Astrocyte (in vitro differentiated cells and primary cell): ENCODE measurements at places on chromosomes 3 and 15. TPM values are rescaled to one million over a fixed set of nuclear protein-coding genes. Genes with fewer than 3 reads are reported as not detected.

GRCh38 chr3:147360646-147361453 lies 45.5 kb downstream of the ZIC4 start:
- no peak for DNase-seq

Gene GATA2
- total RNA-seq, result 0.58 and 1.7 TPM in 2 replicates

DNA sequence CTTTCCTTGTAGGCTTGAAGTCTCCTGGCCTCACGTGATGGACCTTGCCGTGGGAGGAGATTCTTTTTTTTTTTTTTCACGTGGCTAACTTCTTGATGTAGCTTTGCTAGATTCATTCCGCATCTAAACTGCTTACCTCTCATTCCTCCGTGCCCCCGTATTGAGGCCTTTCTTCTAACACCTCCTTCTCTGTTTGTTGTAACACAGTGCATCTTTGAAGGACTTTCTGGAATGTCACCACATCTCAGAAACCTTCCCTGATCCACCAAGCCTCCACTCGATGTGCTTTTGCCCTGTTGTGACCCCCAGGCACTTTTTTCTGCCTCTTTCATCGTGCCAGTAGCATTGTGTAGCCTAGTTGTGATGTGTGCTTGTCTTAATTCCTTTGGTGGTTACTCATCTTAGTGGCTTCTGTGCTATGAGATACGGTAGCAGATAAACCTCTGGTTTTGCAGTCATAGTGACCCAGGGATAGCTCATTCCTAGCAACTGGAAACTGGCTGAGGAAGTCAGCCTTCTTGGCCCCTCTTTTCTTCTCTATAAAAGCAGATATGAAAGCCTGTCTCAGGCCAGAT lies 1.6 kb upstream of the BNC1 start:
- DNase-seq, result peak; percentile 94

GRCh38 chr15:49675041-49675440 lies 54.2 kb downstream of the DTWD1 start:
- peak; percentile 84 for DNase-seq

DNA sequence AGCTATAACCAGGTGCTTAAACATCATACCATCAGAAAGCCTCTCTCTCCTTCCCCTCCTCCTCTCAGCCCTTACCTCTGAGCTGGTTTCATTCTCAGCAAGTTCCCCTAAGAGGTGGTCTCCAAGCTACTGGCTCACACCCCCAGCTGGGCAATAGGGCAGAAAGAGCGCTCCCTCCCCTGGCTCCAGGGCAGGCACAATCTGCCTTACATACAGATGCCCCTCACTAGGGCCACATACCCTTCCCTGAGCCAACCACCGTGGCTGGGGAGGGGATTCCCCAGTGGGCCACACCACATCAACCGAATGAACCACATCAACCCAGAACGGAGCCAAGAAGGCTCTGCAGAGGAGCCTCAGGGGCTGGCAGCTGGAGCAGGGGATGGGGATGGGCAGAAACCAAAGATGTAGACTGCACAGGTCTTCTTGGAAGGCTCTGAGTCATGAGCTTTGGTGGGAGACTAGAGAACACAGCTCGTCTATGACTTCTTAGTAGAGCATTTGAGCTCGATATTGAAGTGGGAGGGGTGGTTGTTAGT lies 4.6 kb upstream of the FBLN2 start:
- DNase-seq, result peak; percentile 96
